ENCODE measurements at places on chromosomes 7 and 10.

DNA sequence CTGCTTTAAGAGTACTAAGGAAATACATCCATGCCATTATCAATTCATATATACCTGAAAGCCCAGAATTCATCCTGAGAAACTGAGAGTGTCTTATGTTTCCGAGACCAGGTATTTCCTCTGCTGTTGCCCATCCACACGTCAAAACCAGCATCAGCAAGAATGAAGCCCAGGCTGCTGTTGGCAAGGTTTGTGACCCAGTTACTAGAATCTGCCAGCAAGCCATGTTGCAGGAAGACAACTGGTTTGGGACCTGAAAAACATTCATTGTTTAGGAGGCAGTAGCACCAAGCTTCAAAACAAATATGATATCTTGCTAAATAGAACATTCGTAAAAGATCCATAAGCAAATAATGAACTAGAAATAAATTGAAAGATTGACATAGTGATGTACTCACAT lies 21.0 kb upstream of the CH25H start:
- no peak for DNase-seq

GRCh38 chr7:130844811-130845580 lies 111.0 kb upstream of the KLF14 start:
- DNase-seq = no peak

GRCh38 chr10:49191349-49191748 lies 3.2 kb upstream of the TMEM273 start:
- no peak for DNase-seq

DNA sequence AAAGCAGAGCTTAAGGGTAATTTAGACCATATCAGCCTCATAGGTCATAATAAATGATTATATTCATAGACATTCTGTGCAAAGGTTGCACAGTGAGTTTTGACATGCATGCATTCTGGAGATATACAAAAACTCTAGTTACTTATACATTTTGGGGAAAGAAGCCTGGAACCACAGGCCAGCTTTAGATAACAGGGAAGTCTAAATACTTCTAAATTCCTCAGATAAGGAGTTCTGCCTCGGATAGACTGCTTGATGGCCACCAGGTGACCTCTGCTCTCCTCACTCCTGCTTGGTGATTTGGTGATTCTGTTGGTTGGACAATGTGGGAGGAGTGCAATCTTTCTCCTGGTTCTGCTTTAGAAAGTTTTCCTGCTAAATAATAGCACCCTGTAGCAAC lies 77.9 kb downstream of the SGMS1 start:
- no peak for DNase-seq

GRCh38 chr7:133530682-133531081 lies 277.8 kb downstream of the EXOC4 start:
- DNase-seq = no peak

DNA sequence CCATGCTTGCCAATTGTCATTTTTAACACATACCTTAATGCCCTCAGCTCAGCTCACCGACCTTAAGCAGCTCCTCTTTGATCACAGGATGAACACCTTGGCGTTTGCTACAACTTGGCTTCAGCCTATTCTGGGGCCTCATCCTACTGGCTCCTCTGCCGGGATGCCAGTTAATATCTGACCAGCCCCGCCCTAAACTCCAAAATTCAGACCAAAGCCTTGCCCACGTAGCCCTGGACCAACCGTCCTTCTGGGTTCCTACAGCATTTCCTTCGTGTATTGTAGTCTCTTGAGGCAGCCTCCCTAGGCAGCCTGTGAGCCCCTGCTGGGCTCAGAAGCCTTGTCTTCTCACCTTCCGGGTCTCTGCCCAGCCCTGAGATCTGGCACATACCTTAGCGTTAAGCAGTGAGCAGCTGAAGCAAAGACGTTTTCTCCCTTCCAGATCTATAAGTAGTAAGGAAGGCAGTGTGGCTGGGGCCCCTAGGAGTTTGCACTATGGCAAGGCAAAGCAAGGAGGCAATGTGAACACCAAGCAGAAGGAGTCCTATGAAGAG lies 836 bp downstream of the ENO4 start:
- no peak for DNase-seq

- DNase-seq = no peak
Measured at GRCh38 chr7:34991938-34992840, 45.1 kb downstream of the DPY19L1 start.

Data from breast epithelium (tissue), 4 donors.